ENCODE measurements at places on chromosomes 5 and 9. TPM values are rescaled to one million over a fixed set of nuclear protein-coding genes. Genes with fewer than 3 reads are reported as not detected.

Gene PCDHGC4
- 0.54 TPM for total RNA-seq

GRCh38 chr9:7770111-7770510 is 29.5 kb downstream of the DMAC1 start:
- no peak for DNase-seq

Gene PCDHGC5
- 2.2 TPM for total RNA-seq

DNA sequence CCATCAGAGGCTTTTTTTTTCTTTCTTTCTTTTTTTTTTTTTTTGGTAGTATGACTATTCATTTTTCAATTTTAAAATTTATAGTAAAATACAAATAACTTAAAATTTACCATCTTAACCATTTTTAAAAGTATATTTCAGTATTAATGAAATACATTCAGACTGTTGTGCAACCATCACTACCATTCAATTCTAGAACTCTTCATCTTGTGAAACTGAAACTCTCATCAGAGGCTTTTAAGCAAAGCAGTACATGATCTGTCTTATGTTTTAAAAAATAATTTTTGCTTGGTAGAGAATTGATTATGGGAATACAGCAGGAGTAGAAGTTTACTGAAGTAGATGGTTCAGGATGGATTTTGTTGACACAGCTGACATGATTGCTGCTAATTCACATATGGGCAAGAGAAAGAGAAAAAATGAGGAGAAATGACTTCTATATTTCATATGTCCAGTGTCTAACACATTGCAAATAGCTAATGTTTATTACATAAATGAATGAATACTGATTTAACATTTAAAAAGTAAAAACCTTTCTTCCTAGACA is 13.4 kb downstream of the ELOVL7 start:
- no peak for DNase-seq

- DNase-seq, result no peak
Measured at GRCh38 chr5:170819824-170820223, 36.3 kb downstream of the GABRP start.

GRCh38 chr5:122639864-122640263 is 135.0 kb upstream of the SNX2 start:
- no peak for DNase-seq

- DNase-seq, result peak; percentile 63
Measured at GRCh38 chr5:53326424-53327153, 153.8 kb upstream of the FST start.

DNA sequence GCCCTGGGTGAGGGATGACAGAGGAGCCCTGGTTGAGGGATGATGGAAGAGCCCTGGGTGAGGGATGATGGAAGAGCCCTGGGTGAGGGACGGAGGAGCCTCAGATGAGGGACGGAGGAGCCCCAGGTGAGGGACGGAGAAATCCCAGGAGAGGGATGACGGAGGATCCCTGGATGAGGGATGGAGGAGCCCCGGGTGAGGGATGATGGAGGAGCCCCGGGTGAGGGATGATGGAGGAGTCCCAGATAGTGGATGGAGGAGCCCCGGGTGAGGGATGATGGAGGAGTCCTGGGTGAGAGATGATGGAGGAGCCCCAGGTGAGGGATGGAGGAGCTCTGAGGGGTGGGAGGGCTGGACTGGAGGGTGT is 10.9 kb downstream of the PHF2 start:
- no peak for DNase-seq

GRCh38 chr9:77725820-77726219 is 77.7 kb upstream of the GNA14 start:
- no peak for DNase-seq

- DNase-seq, result peak; percentile 4
Measured at GRCh38 chr9:28365020-28365640, 791.8 kb upstream of the C9orf72 start.

GRCh38 chr5:55521881-55522280 is 12.9 kb downstream of the PLPP1 start:
- no peak for DNase-seq

Gene FSD1L
- total RNA-seq, result 2.7 TPM

DNA sequence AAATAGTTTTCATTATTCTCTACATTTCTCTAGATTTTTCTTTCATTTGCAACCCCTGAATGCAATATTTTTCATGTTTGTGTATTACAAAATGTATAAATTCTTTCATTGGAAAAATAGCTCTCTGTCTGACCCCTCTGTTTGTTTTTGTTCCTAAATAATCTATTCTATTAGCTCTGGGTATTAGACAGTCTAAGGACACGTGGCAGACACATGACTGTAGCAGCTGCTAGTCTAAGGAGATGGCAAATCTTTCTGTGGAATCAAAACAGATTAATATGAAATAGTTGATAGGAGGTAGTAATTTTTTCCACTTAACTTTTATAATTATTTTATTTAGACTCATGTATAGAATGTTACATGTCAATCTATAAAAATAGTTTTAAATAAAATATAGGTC is 21.4 kb upstream of the SPATA9 start:
- no peak for DNase-seq

GRCh38 chr5:139683295-139684271 is 35.4 kb downstream of the CXXC5 start:
- DNase-seq, result no peak

- DNase-seq, result no peak
Measured at GRCh38 chr5:145778144-145778900, 56.8 kb downstream of the PRELID2 start.

DNA sequence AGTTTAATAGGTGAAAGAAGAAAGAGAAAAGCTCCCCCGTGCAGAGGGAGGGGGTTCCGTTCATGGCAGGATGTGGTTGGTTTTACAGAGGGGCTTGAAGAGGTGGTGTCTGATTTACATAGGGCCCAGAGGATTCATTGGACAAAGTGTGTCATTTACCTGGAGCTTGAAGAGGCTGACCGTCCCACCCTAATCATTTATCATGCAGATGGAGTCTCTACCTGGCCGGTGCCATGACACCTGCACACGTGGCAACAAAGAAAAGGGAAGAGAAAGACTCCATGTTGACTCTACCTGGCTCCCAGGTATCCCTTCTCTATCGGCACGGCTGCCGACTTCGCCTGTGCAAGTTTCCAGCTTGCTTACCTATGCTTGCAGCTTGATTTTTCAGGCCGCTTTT is 35.3 kb upstream of the PRRC2B start:
- DNase-seq, result no peak

DNA sequence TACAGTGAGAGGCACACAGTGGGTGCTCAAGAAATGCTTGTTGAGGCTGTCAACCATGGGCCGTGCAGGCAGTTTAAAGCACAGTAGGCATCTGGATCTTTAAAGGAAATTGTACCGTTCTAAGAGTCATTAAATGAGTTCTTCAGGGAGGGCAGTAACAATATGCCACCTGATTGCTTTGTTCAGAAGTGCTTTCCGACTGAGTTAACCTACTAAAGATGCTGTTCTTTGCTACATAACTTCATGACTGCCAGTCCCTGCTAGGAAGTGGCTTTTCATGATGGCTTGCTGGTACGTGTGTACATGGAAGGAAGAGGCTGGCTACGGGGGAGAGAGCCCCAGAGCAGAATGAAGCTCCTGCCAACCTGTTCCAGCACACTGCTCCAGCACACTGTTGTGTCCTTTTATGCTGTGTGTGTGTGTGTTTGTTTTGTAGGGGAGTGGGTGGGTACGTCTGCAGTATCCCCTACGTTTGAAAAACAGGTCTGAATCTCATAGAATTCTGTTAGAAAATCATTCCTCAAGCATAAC is 41.9 kb upstream of the PPP2R2B start:
- DNase-seq, result no peak

Gene NADK2
- 41.2 TPM for total RNA-seq

Gene SPATA24
- total RNA-seq, result 0.43 TPM

Gene SLC36A2
- not detected for total RNA-seq

Gene IFNA17
- total RNA-seq, result not detected

- no peak for DNase-seq
Measured at GRCh38 chr5:166883016-166883415, 1408.4 kb upstream of the WWC1 start.

- no peak for DNase-seq
Measured at GRCh38 chr5:123882319-123882964, 370.5 kb downstream of the CSNK1G3 start.

GRCh38 chr5:113203916-113204315 is 227.3 kb downstream of the DCP2 start:
- peak; percentile 15 for DNase-seq

Gene HACD4
- 7.5 TPM for total RNA-seq

- DNase-seq, result peak; percentile 80
Measured at GRCh38 chr9:133994353-133995011, 2.4 kb upstream of the VAV2 start.

DNA sequence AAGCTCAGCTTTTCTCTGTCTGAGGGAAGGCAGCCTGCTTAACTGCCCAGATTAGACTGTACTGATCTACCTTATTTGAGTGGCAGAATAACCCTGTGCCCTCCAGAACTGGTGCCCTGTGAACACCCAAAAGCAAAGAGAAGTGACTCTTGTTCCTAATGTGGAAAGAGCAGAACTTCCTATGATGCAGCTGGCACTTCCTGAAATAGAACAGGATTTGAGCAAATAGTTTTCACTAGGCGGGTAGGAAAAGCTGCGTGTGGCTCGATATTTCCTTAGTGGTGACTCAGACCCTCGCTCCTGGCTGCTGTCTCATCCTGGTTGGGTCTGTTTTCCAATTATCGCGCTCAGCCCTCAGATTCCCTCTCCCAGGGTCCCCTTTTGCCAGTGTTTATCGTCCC is 89.9 kb downstream of the SH3TC2 start:
- peak; percentile 96 for DNase-seq
